ENCODE measurements at places on chromosomes 7 and 10.
A peak's percentile ranks its signal among the peaks of the same experiment; 100 is the strongest.

GRCh38 chr7:107479303-107479702, 9.4 kb downstream of the GPR22 start:
- no peak for DNase-seq

GRCh38 chr7:13989126-13989948, at the start of gene ETV1:
TSS of gene ETV1 (minus strand) at chr7:13989666. CDS start at chr7:13989052, 614 bp downstream.
- no peak for DNase-seq

GRCh38 chr10:126080879-126081411, 184.6 kb downstream of the FANK1 start:
- no peak for DNase-seq

DNA sequence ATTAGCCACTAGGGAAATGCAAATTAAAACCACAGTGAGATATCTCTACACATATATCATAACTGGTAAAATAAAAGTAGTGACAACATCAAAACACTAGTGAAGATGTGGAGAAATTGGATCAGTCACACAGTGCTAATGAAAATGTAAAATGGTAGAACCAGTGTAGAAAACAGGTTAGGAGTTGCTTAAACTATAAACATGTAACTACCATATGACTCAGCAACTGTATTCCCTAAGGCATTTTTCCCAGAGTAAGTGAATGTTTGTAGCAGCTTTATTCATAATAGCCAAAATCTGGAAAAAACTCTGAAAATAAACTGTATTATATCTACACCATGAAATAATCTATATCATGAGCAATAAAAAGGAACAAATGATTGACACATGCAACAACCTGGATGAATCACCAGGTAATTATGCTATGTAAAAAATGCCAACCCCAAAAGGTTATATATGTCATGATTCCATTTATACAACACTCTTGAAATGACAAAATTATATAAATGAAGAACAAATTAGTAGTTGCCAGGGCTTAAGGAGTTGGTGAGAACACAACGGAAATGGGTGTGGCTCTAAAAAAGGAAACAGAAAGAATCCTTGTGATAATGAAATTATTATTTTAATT, 22.8 kb downstream of the SLC25A40 start:
- no peak for DNase-seq

DNA sequence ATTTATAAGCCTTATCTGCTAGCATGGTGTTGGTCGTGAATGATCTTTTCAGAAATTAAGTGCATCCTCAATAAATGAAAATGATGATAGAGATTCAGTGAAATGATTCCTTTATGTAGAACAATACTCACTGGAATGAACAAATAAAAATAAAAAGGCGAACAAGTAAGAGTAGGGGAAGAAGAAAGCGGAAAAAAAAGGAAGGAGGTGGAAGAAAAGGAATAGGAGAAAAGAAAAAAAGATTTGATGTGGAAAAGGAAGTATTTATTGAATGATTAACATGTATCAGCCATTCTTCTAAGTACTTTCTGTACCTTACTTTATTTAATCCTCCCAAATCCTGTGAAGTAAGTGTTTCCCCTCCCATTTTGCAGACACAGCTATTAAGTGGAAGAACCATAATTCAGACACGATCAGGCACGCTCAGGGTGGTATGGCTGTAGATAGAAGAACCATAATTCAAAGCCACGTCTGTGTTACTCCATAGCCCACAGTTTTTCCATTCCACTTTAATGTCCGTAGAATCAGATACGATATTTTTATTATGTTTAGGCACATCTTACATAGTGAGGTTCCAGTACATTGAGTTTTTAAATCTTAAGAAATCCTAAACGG, 156.2 kb upstream of the LAMB4 start:
- DNase-seq = no peak

- no peak for DNase-seq
Measured at GRCh38 chr7:22156205-22156604, 200.7 kb downstream of the RAPGEF5 start.

- no peak for DNase-seq
Measured at GRCh38 chr7:74038194-74038961, 10.4 kb downstream of the ELN start.

GRCh38 chr10:103572347-103573204, 79.1 kb downstream of the NEURL1 start:
- DNase-seq = no peak

- no peak for DNase-seq
Measured at GRCh38 chr7:17233603-17234002, 64.8 kb upstream of the AHR start.

DNA sequence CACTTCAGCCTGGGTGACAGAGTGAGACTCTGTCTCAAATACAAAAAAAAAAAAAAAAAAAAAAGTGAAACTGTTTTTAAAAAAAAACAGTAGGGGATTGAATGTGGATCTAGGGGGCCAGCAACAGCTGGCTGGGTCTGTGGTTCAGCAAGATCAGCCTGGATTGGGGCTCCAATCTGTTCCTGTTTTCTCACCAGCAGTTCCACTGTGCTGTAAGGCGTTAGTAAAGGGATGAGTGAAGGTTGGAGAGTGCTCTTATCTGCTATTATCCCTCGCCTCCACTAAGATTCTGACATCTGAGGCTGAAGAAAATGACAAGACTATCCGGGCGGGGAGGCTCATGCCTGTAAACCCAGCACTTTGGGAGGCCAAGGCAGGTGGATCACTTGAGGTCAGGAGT, 41.6 kb upstream of the GTF2IRD1 start:
- no peak for DNase-seq

GRCh38 chr7:4789194-4790077, 14.0 kb downstream of the AP5Z1 start:
- DNase-seq = no peak

- no peak for DNase-seq
Measured at GRCh38 chr10:51343391-51343790, 269.1 kb downstream of the PRKG1 start.

- DNase-seq = no peak
Measured at GRCh38 chr7:132065193-132065988, 509.0 kb upstream of the PODXL start.

DNA sequence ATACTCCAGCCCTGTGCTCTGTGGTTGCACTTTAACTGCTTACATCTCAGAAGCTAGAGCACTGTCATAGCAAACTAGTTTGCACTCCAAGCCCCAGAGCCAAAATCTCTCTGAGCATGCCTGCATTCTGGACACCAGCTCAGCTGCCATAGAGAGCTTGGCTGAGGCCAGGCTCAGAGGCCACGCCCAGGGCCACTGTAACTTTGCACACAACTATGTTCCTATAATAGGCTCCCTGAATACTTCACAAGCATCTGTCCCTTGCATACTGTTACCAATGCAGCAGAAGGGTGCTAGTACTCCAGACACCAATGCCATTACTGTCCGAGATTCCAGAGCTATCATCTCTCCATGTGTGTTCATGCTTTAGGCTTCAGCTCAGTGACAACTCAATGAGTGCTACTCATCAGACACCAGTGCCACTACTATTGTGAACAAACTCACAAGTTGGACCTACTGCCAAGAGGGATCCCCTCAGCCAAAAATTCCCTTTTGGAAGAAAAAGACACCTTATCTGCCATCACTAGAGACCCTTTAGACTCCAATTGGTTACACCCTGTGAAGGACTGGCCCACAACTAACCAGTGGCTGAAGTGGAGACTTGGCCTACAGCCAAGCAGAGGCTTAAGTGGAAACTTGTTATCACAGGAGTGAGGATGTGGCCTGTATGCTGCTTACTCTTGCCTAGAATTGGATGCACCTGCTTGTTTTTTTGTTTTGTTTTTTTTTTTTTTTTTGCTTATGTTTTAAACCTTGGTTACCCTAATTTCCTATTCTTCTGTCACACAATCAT, 211.6 kb upstream of the MAGI2 start:
- DNase-seq = no peak

DNA sequence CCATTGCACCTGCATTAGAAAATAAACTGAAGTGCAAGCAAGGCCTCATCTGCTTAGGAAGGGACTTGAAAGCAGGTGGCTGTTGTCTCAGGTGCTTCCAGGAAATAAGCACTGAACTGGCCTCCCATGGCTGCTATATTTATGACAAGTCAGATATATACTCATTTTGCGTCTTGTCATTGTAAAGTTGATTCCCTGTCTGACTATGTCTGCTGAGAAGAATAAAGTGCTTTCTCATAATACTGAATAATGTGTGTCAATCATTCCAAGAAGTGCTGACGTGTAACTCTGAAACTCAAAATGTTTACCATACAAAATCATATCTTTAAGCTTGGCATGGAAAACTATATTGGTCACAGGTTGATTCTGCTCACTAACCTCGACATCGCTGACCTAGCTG, 44.9 kb upstream of the SVOPL start:
- DNase-seq = no peak

GRCh38 chr7:114989531-114989930, 67.6 kb downstream of the MDFIC start:
- DNase-seq = no peak

GRCh38 chr7:129110258-129110981, 34.1 kb upstream of the TSPAN33 start:
- no peak for DNase-seq

- no peak for DNase-seq
Measured at GRCh38 chr10:70130878-70131559, 1.6 kb downstream of the AIFM2 start.

DNA sequence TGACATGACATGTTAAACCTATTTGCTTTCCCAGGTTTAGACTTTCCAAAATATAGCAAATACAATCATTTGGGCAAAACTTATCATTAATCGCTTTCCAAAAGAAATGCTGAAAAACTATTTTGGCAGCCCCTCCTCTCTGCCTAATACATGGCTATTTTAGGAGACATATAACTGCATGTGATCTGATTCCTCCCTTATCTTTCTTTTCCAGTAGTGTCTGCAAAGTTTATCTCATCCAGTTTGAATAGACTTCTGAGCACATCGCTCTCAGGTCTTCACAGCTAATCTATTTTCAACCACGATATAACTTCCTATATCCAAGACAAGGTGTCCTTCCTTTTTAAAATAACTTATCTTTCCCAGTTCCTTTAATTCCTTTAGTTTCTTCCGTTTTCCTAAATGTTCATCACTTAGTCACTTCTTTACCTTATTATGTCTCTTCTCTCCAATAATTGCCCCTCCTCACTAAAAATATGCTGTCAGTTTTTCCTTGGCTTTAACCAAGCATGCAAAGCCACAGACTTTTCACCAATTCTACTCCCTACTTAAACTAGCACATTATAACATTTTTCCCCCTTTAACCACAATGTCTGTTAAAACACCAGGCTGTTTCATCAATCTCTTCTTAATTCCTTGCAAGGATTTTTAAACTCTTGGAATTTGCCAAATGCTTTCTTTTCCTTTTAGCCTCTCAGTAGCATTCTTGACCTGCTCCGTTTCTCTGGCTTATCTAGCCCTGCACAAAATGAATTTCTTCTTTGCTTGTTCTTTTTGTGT, 24.4 kb downstream of the GNG11 start:
- DNase-seq = no peak

DNA sequence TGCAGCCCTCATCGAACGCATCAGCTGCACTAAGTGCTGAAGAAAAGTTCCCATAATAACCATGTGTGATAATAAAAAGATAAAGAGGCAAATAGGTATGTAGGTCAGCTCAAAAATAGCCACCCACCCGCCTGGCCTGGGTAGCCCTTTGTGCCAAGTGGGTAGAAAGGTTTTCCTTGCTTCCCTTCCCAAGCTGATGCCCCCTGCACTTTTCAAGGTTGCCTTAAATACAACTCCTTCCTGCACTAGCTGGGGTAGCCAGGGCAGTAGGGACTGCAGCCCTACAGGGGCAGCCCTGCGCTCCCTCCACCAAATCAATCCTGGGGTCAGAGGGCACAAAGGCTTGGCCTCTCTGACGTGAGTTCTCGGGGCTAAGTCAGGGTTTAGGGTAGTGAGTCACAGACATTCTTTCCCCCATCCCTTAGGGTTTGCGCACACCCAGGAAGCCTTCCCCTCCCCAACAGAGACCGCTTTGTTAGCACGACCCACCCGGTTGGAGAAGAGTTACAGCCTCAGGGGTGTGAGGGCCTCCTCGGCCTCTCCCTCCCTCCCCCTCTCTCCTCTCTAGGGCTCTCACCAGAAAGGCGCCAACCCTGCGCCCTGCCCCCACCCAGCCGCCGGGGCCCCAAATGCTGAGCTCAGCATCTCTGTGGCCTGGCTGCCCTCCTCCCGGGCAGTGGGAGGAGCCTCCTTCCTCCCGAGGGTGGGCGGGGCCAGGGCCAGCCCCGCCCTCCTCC, 13.3 kb upstream of the DDIT4 start:
- peak; percentile 94 for DNase-seq

GRCh38 chr10:20993830-20994527, 96.9 kb upstream of the NEBL start:
- no peak for DNase-seq

GRCh38 chr10:93379731-93380575, 102.2 kb downstream of the MYOF start:
- no peak for DNase-seq

All from activated CD8-positive, alpha-beta memory T cell treated with anti-CD3 and anti-CD28 coated beads for 24 hours (primary cell).